NCI-H1105 (cell line): ENCODE measurements at places on chromosomes 2 and 18.

GRCh38 chr2:20930928-20931327 is 108.0 kb upstream of the LDAH start:
- no peak for DNase-seq

DNA sequence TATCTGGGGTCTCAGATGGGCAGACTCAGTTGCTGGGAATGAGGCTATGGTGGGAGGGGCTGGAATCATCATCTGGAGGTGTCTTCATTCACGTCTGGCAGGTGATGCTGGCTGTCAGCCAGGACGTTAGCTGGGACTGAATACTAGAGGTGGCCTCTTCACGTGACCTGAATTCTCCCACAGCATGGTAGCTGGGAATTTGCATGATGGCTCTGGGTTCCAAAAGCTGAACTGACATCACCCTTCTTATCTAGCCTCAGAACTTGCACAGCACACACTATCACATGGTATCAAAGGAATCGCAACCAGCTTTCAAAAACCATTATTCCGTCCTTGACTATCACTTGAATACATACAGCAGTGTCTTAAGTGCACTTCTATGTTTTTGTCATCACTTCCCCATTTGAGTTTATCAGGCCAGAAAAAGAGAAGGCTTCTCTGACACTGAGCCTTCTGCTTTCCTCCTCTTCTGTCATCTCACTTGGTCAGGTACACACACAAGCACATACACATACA is 53.0 kb upstream of the LRP2 start:
- DNase-seq: no peak

GRCh38 chr18:3983351-3983969 is 471.6 kb downstream of the DLGAP1 start:
- DNase-seq: no peak

- no peak for DNase-seq
Observed at GRCh38 chr2:237181844-237182243, 96.2 kb downstream of the COPS8 start.

DNA sequence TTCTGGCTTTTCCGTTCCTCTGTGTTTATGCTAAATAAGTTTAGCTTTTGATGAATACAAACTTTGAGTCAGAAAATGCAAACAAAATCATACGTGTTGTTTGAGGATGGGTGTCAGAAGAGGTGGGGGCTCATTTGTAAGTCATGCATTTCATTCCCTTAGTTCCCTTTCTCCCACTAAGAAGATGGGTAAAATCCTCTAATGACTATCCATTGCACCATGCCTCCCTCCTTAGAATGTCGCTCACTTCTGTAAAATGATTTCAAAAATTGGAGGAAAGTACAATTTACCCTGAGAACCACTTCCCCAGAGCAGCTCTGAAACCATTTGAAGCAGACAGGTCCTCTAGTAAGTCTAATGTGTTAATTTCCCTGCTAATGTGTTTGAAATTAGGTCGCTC is 629.6 kb upstream of the VRK2 start:
- DNase-seq: no peak

DNA sequence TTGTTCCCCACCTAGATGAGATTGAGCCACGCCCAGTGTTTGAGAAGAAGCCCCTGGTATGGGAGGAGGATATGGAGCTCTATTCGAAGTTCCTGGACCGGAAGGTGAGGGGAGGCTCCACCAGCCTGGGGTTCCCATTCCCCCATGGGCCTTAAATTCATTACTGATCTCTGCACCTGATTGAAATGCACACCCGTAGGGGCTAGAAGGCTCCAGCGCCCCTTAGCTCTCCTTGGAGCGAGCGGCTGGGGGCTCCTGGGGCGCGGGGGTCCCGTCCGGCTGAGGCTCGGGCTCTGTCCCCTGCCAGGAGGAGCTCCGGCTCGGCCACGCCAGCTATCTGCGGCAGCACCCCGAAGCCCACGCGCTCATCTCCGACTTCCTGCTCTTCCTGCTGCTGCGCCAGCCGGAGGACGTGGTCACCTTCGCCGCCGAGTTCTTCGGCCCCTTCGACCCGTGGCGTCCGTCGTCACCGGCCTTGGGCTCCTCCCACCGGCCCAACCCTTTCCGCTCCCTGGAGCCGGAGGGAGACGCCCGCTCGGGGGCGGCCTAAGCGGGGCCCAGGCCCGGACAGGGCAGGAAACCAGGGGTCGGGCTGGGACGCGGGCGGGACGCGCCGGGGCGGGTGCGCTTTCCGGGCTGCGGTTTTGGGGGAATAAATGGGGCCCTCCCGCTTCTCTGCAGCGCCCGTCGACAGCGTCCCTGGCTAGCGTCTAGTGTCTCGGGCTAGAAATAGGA is 10.9 kb downstream of the CATIP start:
- DNase-seq: no peak

- no peak for DNase-seq
Observed at GRCh38 chr2:9752441-9753275, 90.6 kb upstream of the TAF1B start.

GRCh38 chr2:25310709-25310964 is 31.1 kb downstream of the DNMT3A start:
- no peak for DNase-seq

DNA sequence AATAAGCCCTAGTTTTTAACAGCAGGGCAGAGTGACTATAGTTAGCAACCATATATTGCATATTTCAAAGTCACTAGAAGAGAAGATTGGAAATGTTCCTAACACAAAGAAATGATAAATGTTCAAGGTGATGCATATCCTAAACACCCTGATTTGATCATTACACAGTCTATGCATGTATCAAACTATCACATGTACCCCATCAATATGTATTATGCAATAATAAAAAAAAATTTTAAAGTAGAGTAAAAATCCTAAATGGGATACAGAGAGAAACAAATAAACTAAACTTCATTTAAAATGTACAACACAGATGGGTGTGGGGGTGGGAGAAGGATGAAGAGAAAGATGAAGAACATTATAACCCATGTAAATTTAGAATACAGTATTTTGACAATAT is 93.9 kb downstream of the TMEM131 start:
- no peak for DNase-seq
